ENCODE measurements at places on chromosomes 6 and 20.

- no peak for DNase-seq
Observed at GRCh38 chr6:18412068-18412467, 24.9 kb downstream of the RNF144B start.

GRCh38 chr6:43773050-43773979, 3.3 kb downstream of the VEGFA start:
- peak; percentile 25 for DNase-seq

GRCh38 chr6:153003366-153003690, 819 bp upstream of the MTRF1L start:
- DNase-seq: no peak

DNA sequence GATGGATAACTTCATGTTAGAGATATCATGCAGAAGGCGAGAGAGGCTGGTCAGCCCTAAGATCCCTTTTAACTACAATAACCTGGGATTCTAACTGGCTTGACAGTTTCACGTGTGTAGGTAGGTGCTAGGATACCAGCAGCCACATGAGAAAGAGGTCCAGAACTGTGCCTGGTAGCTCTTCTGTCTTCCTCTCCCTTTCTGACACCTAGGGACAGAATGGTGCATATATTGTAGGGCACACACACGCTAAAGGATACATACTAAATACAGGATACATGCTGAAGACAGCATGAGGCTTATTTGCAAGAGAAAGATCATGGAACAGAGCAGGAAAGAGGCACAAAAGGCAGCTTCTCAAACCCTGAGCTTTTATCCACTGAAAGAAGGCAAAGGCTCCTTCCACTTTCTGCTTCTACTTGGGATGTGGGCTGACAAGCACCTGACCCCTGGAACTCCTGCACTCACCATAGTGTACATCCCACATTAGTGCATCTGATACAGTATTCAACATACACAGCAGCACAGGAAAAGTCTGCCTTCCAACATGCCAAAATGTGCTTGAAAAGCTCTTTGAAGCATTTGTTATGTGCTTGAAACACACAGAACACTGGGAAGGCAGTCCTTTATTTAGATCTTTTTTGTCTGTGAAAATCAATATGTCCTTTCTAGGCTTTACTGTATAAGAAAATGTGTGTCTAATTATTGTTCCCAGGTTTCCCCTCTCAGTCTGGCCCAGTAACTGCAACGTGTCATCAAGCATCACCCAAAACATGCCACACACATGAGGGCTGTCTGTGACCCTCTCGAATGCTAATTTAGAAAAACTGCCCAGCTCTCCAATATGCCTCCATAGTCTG, 3.2 kb downstream of the SLC22A23 start:
- DNase-seq: no peak

GRCh38 chr20:17875106-17875980, 93.3 kb downstream of the SNX5 start:
- no peak for DNase-seq

DNA sequence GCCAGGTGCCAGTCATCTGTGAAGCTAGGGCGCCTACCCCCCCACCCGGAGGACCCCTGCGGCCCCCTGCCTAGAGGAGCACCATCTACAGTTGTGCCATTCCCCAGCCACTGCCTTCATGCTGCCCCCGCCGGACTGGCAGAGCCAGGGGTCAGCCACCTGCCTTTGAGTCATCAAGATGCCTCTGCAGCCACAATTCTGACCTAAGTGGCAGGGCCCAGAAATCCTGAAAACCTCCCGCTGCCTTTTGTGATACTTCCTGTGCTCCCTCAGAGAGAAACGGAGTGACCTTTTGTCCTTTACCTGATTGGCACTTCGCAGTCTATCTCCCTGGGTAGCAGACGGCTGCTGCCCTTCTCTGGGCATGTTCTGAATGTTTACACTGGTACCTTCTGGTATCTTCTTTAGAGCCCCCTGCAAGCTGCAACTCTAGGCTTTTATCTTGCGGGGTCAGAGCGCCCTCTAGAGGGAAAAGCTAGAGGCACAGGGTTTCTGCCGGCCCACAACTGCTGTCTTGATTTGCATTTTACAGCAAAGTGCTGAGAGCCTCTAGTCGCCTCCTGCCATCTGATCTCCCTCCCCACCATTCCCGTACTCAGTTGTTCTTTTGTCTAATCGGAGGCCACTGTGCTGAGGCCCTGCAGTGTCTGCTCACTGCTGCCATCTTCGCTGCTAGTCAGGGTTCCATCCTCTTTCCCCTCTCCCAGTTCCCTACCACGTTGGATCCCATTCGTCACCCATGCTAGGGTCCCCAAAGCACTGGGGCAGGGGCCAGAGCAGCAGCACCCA, 26.9 kb downstream of the SPATA2 start:
- DNase-seq: peak; percentile 83

- peak; percentile 20 for DNase-seq
Observed at GRCh38 chr6:72216222-72217068, 330.1 kb downstream of the RIMS1 start.

GRCh38 chr6:107192830-107193229, 77.5 kb upstream of the BEND3 start:
- no peak for DNase-seq

DNA sequence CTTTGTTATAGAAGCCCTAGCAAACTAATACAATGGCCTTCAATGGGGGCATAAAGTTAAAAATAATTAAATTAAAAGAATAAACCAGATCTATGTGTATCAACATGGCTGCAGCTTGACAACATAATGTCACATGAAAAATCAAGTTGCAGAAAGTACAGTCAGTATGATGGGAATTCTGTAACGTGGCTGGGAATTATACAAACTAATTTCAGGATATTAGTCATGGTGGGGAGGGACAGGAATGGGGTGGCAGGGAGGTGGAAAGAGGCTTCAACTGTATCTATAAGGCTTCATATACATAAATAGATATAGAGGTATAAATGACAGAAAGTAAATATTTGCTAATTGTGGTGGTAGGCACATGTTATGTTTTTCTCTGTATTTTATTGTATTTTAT, 107.1 kb downstream of the UNC5CL start:
- no peak for DNase-seq

- DNase-seq: no peak
Observed at GRCh38 chr20:33707668-33708067, 12.4 kb downstream of the PXMP4 start.

Data from retina (tissue), 1 donor.